Mesenteric fat pad (tissue), 1 donor: ENCODE measurements at places on chromosomes 12 and 14. TPM values are rescaled to one million over a fixed set of nuclear protein-coding genes. Genes with fewer than 3 reads are reported as not detected.

The TMEM117 gene
- 7.7 TPM for total RNA-seq

The SIX4 gene
- total RNA-seq, result 1.9 TPM

The FIGNL2 gene
- total RNA-seq, result 1.3 TPM

The PLA2G1B gene
- 1.8 TPM for total RNA-seq

GRCh38 chr12:70117670-70118069 is 125.6 kb upstream of the CNOT2 start:
- DNase-seq, result no peak

DNA sequence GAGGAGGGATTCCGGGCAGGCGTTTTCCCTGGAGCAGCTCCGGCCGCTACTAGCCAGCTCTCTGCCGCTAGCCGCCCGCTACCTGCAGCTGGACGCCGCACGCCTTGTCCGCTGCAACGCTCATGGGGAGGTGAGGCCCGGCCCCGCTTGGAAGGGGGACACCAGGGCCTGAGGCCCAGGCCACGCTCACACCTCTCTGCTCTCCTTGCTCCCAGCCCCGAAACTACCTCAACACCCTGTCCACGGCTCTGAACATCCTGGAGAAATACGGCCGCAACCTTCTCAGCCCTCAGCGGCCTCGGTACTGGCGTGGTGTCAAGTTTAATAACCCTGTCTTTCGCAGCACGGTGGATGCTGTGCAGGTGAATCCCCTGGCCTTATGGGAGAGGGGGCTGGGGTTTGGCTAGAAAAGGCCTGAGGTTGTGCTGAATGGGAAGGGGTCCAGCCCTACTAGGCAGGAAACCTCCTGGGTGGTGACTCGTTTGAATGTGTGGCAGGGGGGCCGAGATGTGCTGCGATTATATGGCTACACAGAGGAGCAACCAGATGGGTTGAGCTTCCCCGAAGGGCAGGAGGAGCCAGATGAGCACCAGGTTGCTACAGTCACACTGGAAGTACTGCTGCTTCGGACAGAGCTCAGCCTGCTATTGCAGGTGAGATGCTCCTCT is 597 bp downstream of the RNF31 start:
- peak; percentile 90 for DNase-seq

GRCh38 chr12:98162906-98163678 is 352.3 kb upstream of the TMPO start:
- no peak for DNase-seq

DNA sequence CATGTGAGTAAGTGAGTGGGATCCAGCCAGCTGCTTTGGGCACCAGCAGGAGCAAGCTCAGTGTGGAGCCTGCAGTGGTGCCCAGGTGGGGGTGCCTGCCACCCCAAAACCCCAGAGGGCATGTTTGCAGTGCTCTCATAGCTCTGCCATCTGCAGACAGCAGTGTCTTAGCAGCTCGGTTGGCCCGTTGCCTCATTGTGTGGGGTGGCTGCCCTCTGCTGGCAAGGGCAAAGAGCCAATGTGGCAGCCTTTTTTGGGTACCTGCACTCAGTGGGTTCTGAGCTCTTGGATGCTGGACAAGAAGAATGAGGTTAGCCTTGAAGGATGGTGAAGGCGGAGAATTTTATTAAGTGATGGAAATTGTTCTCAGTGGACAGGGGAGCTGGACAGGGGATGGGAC is 52.3 kb downstream of the NEUROD4 start:
- no peak for DNase-seq

GRCh38 chr12:93981411-93981810 is 167.0 kb upstream of the PLXNC1 start:
- DNase-seq, result no peak

- DNase-seq, result no peak
Measured at GRCh38 chr12:27396216-27396815, 50.2 kb upstream of the SMCO2 start.

- DNase-seq, result no peak
Measured at GRCh38 chr14:94665544-94665943, 53.4 kb downstream of the SERPINA3 start.

DNA sequence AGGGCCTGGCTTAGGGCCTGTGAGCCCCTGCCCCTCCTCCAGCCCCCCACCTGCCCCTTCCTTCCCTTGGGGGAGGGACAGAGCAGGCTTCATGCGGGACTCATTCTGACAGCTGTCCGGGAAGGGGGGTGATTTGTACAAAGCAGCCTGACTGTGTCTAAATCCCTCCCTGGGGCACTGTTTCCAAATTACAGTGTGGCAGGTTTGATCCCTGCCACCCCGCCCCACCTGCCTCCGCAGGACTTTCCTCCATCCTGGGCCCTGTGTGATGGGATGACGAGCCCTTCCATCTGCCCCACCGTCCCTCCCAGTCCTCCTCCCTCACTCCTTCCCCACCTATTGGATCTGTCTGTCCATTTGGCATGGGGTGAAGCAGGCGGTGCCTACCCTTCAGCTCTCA is 363.9 kb downstream of the BCL11B start:
- DNase-seq, result no peak

DNA sequence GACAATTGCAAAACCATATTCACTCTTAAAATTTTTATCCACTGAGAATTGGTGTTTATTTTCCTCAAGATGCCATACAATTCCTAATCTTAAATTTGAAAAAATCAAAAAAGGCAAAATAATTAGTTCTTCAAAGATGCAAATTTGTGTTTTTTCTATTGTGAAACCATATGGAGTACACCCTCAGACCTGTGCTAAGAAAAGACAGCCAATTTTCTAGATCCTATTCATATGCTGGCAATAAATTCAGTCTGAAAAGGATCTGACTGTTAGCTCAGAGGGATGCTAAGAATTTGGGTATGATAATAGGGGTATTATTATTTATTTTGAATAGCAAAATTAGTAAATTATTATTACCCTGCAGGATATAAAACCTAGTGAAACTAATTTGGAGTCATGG is 476.9 kb upstream of the SYT1 start:
- DNase-seq, result no peak

DNA sequence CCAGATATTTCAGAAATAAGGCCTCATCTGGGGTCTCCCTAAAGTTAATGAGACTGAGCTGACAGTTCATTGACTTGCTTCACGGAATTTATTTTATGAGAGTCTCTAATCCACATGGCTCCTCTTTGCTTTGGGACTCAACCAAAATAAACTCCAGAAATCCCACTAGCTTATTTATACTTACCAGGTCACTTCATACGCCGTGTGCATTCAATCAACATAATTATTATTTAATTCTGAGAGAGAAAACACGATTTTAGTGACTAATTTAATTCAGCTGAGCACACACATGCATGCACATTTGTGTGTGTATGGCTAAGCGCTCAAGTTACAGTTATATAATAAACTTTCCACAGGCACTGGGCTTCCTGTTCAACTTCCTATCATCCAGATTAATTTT is 333.4 kb upstream of the CCDC196 start:
- DNase-seq, result no peak

DNA sequence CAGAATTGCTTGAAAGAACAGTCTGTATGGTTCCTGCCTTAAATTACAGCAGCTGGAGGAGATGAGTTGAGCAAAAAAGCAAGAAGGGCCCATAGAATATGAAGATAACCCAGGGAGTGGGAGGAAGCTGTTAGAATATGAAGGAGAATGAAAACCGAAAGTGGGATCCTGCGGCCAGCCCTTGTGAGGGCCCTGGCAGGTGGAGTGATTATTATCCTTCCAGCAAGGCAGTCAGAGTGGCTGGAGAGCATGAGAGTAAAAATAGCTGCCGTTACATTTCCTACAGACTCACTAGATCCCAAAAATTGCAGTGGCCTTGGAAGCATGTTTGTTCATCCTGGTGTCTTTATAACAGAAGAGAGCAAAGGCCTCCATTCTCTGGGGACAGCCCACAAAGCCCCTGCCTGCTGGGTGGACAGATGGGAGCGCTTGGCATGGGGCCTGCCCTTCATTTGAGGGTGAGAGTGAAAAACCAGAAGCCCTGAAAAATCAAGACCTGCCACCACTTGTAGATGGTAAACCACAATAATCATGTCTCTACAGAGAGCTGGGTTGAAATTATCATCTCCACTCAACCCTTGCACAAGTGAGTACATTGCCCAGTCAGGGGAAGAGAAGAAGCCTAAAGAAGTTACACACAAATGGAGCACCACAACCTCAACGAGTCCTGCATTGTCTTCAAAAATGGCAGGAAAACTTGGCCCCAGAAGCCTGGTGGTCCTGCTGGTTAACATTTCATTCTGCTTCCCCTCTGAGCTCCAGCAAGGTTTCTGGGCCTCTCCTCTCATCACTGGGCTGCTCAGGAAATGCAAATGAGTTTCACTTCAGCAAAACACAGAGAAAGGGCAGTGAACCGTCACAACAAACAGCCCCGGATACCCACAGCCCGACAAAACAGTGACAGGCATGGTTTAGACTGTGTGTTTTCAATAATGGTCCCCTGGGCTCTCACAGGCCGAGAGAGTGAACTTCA is 20.5 kb downstream of the ZDHHC22 start:
- DNase-seq, result peak; percentile 55

DNA sequence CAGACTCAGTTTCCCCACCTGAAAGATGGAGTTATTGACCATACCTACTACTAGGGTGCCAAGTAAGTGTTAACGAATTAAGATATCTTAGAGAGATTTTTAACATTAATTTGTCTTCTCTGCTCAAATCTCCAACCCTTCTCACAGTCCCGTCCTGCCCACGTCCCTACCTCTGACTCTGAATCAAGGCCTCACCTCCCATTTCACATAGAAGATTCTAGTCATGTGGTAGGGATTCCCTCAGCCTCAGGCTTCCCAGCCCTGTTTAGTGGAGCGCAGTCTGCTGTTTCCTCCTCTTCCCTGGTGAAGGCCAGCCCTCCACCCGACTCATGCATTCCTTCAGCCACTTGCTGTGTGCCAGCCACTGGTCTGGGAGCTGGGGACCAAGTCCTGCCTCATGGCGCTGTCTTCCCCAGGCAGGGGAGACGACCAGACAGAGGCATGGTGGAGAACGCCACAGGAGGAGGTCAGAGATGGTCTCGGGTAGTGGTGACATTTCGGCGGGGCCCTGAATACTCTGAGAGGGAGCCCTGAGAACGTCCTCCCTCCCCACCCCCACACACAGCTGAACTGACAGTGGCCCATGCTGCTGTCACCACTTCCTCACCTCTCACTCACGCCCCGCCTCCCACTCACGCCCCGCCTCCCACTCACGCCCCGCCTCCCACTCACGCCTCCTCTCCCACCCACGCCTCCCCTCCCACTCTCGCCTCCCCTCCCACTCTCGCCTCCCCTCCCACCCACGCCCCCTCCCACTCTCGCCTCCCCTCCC is 38.8 kb downstream of the TMEM63C start:
- no peak for DNase-seq

DNA sequence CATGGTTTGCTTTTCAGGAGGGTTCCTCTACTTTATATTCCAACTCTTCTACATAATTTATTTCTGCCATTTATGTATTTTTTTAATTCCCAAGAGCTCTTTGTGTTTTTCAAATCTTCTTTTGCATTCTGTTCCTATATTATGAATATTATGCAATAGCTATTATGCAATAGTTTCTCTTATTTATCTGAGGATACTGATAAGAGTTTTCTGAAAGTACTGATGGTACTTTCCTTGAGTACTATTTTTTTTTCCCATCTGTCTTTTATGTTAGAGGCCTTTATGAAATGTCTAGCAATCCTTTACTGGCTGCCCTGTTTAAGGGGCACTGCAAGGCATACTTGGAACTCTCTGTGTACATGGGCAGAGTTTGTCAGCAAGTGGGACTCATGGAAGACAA is 93.4 kb downstream of the SLC41A2 start:
- DNase-seq, result no peak

DNA sequence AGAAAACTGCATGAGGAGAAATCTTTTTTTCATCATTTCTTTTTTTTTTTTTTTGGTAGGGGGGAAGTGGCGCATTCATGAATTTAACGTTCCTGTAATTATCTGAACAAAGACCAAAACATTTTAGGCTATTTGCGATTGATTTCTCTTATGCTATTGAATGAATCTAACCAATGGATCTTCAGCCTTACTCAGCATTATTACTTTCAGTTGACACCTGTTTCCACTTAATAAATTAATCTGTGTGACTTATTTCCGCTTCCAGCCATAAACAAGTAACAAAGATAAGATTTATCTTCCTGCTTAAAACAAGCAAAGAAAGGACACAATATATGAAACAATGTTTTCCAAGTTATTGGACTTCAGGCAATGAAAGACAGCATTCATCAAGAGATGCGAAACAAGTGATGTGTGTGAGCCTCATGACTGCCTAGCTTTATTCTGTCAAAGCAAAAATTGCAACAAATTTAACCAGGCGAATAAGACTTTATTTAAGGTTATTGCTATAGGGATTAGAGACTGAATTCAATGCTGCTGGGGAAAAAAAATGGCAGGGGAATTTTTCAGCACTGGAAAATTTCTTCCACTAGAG is 1026.9 kb downstream of the LRFN5 start:
- no peak for DNase-seq

DNA sequence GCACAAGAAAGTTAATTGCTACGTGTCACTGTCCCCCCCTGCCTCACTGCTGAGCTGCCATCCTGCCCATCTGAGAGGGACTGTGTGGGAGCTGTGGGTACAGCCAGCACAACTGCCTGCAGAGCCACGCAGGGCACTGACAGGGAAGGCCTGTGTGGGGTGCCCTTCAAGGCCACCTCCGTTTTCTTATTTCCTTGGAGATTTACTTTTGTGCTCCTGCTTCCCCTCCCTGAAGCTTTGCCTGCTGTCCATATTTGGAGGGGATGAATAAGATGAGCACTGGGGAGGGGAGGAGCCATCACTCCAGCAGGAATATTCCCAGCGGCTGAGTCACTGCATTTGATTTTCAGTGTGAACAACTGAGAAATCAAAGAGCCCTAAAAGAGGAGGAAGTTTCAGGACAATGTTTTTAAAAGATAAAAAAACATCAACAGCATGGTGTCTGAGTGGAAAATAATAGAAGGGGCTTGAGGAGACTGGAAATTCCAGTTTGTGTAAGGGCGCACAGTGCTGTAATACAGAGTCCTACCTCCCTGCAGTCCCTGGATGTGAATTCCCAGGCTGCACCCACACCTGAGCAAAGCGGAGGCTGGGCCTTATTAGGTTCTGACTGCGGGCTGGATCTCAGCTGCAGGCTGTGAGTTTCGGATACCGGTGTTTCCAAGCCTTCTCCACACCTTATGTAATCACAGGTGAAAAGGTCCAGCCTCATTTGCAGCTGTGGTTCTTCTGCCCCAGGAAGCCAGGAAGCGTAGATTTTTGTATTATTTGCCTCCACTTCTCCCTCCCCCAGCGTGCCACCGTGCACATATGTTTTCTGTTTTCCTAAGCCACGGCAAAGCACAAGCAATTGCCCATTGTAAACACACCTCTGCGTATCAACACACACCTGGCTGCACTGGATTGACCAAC is 192.6 kb upstream of the BCL2L14 start:
- DNase-seq, result no peak

GRCh38 chr12:68981516-68981915 is 48.5 kb upstream of the CPM start:
- no peak for DNase-seq

GRCh38 chr12:70646850-70647249 is 9.6 kb upstream of the PTPRB start:
- no peak for DNase-seq

DNA sequence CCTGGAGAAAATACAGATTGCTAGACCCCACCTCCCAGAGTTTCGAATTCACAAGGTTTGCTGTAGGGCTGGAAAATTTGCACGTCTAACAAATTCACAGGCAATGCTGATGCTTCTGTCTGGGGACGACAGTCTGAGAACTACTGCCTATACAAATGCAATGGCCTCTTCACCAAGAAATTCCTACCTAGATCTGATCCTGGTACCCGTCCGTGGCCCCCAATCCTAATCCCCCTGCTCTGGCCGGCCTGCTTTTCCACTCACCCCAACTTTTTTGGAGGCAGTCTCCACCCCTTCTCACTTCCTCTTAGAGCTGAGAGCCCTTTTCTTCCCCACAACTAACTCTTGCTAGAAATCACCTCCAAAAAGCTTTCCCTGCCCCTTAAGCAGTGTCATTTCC is 3.1 kb upstream of the SSH1 start:
- DNase-seq, result no peak
